ENCODE measurements at places on chromosomes 3 and 15.

DNA sequence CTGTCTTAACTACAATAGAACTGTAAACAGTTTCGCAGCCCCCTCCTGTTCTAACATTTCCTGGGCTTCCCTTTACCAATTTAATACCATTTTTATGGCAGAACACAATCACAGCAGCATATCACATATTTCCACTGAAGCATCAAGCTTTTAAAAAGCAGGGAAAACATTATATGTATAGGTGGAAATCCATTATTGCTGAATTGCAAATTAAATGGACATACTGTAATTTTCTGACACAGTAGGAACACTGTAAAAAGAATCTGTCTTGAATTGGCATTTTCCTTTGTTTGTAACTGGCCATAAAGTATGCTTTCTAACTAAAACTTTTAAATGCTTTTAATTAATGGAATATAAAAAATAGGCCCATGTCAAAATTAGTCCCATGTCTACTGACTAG lies 1385.8 kb downstream of the SI start:
- DNase-seq = no peak

DNA sequence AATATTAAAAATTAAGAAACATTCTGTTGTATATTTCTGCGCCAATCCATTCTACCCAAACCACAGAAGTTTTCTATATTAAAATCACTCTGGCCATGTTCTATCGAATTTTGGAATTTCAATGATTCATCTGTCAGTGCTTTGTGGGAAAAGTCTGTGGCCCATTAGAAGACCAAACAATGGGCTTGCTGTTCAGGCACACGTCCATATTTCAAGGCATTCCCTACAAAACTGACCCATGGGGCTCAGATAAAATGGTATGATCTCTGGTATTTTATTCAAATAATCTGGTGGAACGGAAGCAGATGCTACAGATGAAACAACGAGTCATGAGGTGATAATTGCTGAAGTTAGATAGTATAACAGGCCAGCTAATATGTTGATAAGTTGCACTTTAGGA lies 12.4 kb downstream of the NPHP3 start:
- no peak for DNase-seq

DNA sequence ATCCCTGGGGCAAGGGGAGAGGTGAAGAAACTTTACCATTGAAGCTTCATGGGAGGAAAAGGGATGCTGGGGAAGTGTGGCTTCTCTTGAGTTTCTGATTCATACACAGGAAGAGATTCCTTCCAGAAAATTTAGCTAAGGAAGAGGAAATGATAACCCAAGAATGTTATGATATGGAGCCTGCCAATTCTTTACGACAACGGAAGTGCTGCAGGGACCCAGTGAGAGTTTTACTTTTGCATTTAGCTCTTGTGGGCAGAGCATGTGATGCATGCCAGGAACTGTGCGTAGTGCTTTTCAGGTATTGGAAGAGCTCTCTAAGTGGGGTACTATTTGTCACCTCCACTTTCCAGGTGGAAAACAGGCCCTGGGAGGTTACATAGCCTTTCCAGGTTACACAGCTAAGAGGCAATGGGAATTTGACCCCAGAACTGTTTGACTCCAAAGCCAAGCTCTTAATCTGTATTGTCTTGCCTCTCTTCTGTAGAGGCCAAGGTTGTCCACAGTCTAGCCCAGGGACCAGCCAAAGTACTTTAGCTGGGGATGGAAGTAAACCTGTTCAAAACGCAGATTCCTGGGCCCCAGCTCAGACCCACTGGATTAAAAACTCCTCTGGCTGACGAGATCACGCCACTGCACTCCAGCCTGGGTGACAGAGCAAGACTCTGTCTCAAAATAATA lies 23.0 kb downstream of the CMTM7 start:
- DNase-seq = peak; percentile 57

GRCh38 chr3:75863878-75864277 lies 78.5 kb upstream of the ZNF717 start:
- no peak for DNase-seq

GRCh38 chr3:51932471-51933370 lies 9.0 kb downstream of the RRP9 start:
- no peak for DNase-seq

DNA sequence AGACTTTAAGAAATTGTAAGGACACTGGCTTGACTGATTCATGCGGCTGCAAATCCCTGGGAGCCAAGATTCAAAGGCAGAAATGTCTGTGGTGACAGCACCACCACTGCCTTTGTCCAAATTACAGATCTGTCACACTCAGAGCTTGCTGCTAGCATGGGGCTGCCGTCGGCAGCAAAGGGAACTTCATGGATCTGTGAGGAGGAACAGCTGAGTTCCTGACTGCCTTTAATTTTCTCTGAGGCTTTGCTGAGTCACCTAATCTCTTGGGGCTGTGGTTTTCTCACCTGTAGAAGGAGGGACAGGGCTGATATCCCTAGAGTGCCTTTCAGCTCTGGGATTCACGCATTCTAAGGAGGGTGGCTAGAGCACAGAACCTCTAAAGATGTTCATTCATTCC lies 4.1 kb upstream of the PAK6 start:
- DNase-seq = peak; percentile 76

GRCh38 chr3:5013021-5013906 lies 34.0 kb downstream of the BHLHE40 start:
- peak; percentile 66 for DNase-seq

DNA sequence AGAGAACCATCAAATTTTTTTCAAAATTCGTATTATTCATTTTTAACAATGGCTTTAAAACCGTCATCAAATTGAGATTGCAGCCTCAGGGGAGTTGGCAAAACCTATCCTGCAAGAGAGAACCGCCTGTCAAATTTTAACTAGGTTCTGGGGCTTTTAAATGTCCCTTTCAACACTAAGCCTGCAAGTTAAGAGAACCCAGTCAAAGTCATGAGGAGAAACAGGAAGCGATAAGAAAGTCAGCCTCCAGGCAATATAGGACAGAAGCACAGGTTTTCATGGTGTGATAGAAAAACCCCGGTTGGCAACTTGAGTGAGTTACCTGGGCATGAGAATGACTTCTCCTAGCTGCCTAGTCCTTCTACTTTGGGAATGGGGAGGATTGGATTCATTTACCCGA lies 59.8 kb downstream of the CPNE4 start:
- DNase-seq = no peak

GRCh38 chr15:56251315-56252095 lies 7.8 kb upstream of the RFX7 start:
- DNase-seq = no peak

DNA sequence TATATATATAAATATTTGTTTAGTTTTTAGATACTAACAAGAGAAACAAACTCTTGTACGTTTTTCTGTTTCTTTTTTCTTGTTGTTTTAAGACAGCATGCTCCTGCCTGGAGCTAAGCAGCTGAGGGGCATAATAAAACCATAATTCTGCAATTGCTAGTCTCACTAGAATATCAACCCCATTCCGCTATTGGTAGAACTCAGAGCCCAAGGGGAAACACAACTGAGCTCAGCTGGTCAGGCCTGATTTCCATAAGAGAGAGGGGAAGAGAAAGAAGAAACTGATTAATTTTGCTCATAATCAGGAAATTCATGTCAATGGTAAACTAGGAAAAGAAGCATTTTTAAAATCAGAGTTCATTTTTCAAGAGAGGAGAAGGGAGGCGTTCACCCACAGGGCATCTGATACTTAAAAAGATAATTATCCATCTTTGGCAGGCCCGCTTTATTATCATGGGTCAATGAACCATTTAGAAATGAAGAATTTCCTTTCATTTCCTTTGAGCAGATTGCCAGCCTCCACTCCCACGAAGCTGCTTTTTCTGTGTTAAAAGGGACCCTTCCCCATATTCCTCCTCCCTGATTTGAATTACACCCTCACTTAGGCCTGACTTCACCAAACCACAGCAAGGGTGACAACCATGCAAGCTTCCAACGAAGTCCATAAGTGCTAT lies 965.3 kb upstream of the CFAP20DC start:
- DNase-seq = no peak

DNA sequence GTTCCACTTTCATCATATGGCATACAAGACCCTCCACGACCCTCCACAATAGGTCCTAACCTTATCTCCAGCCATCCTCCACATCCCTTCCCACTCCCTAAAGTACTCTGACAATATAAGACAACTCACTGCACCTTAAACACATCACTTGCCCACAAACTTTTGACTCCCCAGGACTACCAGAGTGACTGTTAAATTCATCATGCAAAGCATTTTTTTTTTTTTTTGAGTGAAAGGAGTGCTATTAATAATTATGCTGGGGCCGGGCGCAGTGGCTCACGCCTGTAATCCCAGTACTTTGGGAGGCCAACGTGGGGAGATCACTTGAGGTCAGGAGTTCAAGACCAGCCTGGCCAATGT lies 55.8 kb downstream of the OSBPL10 start:
- DNase-seq = no peak

- DNase-seq = no peak
Observed at GRCh38 chr15:90840157-90840855, 28.1 kb upstream of the FURIN start.

DNA sequence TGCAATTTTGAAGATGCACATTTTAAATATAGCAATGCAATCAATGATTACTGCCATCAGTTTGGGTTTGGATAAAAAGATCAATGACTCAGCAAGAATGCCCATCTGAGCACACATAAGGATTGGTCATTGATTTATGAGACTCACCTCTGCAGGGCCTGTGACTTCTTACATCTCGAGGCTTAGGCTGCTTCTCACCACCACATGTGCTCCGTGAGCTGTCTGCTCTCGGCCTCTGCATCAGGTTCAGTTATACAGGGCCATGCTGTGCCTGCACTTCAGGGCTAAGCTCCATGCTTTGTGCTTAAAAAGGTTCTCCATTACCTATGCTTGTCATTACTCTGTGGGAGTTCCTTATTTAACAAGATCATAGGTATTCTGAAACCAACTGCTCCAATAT lies 887.5 kb downstream of the DIPK2A start:
- DNase-seq = no peak

GRCh38 chr3:36373666-36374065 lies 6.6 kb upstream of the STAC start:
- no peak for DNase-seq

DNA sequence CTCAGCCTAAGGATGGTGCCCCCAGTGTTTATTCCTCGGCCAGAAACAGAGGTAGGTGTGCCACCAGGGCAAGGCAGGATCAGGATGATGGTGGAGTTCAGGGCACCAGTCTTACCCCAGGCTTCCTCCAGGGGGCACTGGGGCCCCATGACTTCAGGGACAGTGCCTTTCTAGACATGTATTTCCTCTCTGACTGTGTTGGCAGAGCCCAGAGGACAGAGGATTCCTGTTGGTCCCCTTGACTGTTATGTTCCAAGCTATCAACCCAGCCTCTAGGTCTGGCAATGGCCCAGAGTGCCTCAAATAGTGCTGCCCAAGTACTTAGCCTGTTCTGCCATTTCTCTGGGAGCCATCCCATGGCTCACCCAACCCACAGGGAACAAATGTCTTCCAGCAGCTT lies 2.8 kb downstream of the HEMK1 start:
- peak; percentile 83 for DNase-seq

DNA sequence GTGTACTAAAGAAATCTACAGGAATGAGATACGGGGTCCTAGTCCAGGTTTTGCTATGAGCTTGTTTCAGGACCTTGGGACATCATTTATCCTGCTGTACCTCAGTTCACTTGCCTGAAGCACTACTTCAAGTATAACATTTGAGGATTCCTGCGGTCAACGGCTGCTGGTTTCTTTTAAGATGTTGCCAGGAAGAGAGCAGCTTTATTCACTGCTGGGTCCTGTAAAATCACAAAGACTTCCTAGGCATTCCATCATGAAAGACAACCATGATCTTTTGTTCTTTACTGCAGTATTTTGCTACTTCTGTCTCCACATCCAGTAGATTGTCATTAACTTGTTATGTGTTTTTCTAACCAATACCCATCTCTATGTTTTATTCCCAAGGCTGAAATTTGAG lies 61.0 kb upstream of the PYDC2 start:
- no peak for DNase-seq

- DNase-seq = peak; percentile 54
Observed at GRCh38 chr15:50166216-50166615, 15.8 kb upstream of the SLC27A2 start.

GRCh38 chr15:52421029-52421428 lies 107.7 kb downstream of the MYO5A start:
- no peak for DNase-seq

DNA sequence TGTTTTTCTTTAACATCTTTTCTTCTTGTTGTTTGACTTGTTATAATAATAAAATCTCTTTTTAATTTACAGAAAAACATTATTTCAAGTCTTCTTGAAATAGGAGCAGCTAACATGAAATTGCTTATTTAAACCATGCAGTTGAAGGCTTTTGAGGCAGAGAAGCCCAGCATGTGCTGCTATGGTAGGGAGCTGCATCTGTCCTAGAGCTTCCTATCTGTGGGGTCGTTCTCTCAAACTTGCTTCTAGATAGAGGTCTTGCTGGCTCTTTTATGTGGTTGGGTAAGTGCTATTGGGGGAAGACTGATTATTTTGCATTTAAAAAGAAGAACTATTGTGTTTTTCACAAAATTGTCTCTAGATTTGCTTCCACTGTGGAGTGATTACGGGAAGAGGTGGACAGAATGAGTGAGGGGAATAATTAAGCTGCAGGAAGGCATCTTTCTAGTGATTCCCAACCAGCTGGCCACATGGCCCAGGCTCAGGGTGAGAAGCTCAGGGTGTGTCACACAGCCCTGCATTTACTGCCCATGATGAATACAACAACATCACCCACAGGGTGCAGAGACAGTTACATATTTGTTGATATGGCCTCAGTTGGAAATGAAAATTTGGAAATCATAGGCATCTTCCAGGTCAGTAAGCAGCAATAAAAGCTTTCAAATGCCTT lies 98.7 kb downstream of the CHST2 start:
- no peak for DNase-seq

DNA sequence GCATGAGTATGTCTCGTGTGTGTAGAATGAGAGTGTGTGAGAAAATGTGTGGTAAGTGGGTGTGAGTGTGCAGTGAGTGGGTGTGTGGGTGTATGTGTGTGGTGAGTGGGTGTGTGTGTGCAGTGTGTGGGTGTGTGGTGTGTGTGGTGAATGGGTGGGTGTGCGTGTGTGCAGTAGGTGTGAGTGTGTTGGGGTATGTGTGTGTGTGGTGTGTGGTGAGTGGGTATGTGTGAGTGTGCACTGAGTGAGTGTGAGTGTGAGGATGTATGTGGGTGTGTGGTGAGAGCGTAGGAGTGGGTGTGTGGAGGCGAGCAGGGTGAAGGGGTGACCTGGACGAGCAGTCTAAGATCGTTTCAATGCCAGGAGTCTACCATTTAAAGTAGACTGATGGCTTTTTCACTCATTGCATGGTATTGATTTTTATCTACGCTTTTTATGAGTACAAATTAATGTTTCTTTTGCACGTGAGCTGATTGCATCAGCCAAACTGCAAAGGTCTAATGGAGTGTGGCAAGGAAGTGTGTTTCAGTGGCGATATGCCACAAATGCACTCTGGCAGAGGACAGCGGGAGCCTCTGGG lies 1.6 kb upstream of the CPN2 start:
- DNase-seq = no peak

DNA sequence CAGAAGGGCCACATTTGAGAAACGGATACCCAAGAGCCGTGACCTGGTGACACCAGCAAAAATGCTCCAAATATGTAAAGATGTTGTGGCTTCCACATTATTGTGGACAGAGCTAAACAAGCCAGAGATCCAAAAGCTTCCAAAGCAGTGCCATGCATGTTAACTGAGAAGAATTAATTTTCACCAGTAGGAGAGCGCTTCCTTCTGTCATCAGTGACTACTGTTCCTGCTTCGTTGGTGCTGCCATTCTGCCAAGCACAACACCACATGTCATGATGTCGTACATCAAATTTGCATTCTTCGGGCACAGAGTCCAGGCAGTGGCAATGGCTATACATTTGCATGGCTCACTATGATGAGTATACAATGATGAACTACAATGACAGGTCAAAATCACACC lies 19.1 kb upstream of the CHST2 start:
- no peak for DNase-seq

All from inflammatory macrophage (primary cell).